ENCODE measurements at places on chromosomes 5 and 9.

- DNase-seq: peak; percentile 18
Measured at GRCh38 chr5:61332851-61333320, 828 bp downstream of the ZSWIM6 start.

DNA sequence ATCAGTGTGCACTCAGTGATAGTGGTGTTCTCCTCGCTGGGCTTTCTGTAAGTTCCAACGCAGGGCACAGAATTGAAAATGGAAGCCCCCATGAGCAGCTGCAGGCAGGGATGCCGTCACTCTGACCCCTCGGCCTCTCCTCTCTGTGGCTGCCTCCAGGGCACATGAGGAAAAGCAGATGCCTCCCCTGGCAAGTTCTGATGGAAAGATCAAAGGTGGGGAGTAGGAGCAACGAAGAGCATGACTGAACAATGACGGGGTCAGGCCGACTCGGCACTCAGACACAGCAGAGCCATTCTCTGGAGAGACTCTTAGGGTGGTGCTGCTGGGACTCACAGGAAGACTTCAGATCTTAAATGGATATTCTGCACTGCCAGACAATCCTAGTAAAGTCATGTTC is 65.6 kb upstream of the CKMT2 start:
- no peak for DNase-seq

DNA sequence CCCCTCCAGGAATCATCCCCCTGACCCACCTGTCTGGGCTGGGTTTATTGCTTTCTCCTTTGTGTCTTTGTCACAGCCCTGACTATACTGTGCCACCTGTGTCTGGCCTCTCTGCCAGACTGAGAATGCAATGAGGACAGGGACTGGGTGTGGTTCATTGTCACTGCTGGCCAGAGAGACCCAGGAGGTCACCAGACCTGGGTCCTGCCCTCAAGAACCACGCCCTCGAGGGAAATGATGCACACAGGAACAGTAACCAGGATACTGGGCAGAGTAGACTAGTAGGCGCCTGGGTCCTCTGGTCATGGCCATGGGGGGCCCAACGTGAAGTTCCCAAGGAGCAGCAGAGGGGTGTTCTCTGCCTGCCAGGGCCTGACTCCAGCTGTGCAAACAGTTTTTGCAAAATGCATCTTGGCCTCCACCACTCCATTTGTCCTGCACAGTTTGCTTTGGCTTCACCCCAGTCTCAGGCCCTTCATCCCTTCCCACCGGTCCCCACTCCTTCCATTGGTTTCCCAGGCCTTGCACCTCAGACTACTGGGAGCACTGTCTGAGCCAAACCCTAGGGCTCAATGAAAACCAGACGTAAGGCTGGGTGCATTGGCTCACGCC is 17.8 kb downstream of the RGS3 start:
- no peak for DNase-seq

DNA sequence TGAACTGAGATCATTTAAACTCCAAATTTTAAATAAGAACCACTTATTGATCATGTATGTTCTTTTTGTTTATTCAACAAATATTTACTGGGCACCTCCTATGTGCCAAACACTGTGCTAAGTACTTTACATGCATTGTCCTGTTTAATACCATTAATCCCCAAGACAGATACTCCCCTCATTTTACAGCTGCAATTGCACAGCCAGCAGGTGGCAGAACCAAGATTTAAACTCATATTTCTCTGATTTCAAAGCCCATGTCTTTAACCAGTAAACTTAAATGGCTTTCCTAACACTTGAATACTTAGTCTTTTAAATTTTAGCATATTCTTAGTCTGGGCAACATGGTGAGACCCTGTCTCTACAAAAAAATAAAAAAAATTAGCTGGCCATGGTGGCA is 43.4 kb upstream of the KIAA1958 start:
- no peak for DNase-seq

DNA sequence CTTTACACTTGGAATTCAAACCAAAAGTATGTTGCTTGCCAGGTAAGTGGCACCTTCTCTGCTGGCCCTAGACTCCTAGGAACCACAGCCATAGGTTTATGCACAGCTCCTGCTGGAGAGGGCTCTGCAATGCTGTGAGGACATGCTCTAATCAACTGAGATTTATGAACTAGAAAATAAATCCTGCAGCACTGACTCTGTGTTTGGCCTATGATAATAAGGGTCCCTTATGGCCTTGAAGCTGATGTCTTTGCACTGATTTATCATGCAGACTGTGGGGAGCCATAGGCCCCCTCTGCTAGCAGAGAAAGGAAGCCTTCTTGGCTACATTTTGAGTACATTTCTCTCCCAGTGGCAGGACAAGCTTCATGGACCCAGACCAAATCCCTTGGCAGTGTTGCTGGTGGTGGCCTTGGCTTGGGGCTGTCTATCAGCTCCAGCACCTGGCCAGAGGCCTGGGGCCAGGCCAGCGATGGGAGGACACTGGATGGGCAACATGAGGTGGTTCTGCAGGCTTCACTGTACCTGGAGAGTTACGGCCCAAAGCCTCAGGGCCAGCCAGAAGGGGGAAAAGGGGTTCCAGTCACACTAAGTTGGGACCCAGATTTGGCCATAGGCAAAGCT is 178.0 kb downstream of the SEMA6A start:
- DNase-seq: no peak

DNA sequence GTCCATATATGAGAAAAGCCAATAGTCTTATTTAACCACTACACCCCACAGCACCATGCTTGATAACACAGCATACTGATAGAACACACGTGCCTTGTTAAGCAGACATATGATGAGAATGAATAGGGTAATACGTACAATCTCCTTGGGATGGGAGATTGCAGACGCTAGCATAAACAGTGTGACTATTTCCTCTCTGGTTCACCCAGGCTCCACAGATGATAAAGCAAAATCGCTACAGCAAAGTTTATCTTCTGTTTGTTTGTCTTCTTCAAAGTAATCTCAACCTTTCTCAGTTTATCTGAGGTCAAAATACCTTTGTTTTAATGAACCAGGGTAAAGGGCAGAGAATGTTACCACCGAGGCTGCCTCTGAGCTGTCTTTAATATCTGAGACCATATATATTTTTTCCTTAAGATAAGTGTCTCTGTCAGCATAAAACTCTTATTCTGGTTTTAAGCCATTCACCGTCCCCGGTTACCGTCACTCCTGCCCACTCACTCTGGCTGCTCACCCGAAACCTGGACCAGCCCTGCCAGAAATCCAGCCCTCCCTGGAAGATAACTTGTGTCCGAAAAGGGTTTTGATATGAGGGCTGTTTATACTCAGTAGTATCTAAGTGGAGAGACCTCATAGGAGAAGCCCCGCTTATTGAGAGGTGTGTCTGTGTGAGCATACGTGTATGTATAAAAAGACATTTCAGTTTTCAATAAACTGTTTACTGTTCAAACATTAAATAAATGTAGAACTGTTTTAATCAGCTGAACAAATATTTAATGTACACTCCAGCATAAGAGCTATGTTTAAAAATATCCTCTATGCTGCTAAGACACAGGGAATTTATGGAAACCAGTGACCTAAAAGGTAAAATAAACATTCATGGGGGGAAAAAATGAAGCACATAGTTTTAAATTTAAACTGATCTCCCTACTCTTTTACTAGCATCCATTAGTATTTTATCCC is 465.4 kb downstream of the RASEF start:
- DNase-seq: no peak

- DNase-seq: no peak
Measured at GRCh38 chr5:40981420-40981819, 72.1 kb downstream of the C7 start.

GRCh38 chr9:92641092-92641809 is 28.7 kb downstream of the IPPK start:
- no peak for DNase-seq

DNA sequence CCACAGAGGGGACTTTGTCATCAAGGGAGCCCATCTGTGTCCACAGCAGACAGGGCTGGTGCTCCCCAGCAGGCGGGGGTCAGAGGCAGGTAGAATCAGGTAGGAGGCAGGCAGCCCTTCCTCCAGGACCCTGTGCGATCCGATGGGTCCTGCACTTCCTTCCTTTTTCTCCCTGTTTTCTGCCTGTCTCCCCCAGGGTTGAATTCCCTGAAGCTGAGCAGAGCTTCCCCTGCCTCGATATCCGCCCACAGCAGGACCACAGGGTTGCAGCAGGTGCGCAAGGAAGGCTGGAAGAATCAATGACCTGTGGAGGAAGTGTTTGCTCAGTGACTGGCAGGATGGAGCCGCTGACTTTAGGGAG is 69.2 kb downstream of the MRPL36 start:
- no peak for DNase-seq

GRCh38 chr9:38186404-38187115 is 117.5 kb upstream of the SHB start:
- DNase-seq: no peak

DNA sequence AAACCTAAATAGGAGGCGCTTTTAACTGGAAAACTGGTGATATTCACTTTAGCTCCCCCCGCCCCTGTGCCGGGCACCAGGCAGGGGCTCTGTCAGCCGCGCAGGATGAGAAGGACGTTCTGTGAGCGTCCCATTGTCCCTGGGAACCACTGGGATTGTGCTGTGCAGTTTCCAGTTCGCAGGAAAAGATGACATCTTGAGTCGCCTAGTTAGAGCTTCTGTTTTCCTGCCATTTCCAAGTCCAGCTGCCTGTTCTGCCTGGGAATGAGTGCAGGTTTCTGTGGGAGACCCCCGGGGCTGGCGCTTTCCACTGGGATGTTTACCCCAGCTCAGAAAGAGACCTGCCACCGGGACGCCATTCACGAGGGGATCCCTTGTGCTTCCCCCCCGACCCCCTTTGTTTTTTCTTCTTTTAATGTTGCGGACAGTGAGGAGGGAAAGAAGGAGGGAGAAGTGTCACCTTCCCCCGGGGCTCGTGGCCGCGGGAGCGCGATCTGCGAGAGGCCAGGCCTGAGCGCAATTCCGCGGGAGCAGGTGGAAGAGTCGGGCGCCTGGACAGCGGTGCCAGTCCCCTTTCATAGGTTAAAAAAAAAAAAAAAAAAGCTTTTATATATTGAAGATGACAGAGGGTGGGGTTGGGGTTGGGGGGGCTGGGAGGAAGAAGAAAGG is 121.5 kb downstream of the RMI1 start:
- DNase-seq: no peak

DNA sequence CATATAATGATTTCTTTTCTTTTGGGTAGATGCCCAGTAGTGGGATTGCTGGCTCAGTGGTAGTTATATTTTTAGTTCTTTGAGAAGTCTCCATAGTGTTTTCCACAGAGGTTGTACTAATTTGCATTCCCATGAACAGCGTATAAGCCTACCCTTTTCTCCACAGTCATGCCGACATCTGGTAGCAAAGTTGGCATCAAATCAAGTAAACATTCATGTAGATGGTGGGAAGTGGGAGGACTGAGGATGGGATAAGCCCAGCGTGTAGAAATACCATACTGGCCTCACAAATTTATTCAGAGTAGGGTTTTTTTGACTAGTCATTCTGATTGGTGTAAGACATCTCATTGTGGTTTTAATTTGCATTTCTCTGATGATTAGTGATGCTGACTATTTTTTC is 115.4 kb downstream of the EGFLAM start:
- DNase-seq: no peak

DNA sequence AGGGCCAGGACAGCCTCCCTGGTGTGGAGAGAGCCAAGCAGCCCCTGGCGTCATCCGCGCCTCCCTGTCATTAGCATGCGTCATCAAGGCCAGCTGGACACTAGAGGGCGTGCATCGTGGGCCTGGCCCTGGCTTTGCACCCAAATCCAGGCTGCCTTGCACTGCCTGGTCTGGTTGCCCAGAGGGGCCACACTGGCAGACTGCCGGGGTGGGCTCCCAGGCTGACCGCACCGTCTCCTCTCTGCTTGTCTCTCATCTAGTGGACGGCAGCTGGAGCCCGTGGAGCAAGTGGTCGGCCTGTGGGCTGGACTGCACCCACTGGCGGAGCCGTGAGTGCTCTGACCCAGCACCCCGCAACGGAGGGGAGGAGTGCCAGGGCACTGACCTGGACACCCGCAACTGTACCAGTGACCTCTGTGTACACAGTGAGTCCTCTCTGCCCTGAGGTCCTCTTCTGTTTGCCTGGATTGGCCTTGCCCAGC is 29.0 kb downstream of the HK3 start:
- no peak for DNase-seq

GRCh38 chr5:140497897-140498296 is 49.6 kb upstream of the EIF4EBP3 start:
- no peak for DNase-seq

- no peak for DNase-seq
Measured at GRCh38 chr5:135329913-135330797, 68.9 kb downstream of the MACROH2A1 start.

DNA sequence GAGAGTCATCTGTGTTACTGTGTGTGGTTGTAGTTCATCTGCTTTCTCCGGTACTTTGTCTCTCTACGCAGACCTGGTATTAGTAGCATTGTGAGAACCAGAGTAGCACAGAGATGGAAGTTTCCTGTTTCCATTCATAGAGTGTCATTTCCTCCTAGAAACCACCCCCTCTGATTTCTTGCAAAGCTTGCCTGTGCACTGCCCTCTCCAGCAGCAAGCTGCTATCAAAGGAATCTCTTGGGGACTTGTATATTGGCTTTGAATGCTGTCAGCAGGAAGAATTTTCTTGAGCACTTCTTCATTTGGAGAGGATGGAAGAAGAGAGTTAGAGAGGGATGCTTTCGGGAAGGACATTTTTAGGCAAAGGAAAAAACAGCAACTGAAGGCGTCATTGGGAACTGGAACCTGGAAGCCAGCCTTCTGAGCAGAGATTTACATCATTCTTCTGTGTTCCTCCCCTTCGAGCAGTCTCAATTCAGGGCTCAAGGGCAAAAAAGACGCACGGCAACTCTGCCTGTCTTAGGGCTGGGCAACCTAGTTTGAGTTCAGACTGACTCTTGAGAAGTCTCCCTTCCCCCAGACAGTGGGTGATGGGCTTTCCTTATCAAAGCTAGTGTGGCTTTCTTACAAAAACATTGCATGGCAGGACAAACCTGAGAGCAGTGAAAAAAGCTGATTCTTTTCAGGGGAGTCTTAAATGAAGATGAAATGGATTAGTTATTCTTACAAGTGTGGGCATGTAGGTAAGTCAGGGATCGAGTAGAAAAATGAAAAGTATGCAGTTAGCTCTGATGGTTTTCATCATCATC is 226.3 kb downstream of the AOPEP start:
- no peak for DNase-seq

DNA sequence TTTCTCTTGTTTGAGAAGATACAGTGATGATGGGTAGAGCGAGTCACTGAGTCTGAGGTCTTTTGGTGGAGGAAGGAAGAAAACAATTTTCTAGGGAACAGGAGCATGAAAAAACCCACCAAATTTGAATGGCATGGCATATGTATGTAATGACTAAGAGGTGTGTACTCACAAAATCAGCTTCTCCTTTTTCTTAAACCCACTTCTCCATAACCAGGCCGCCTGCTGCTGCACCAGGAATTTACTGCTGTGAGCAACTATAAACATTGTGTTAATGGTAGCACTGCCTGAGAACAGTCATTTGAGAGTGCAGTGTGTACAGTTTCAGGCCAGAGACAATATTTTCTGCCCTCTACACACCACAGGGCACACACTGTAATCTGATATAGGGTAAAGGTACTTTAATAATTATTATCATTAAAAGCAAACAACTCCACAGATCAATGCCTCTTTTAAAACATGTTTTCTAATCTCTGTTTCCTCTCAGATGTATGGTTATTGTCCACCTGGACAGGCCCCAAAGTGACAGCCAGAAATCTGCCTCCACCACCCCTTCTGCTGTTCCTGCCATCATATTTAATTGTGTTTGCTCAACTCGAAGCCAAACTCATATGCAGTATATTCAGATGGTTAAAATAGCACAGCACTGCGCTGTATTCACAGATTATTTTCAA is 241.6 kb downstream of the KIAA0825 start:
- DNase-seq: no peak

GRCh38 chr5:176995896-176996767 is 10.4 kb downstream of the UIMC1 start:
- DNase-seq: no peak

- no peak for DNase-seq
Measured at GRCh38 chr5:62043289-62044280, 262.4 kb upstream of the KIF2A start.
